Activated T-helper 17 cell treated with anti-CD3 and anti-CD28 coated beads, Interleukin-2, amount 50 U/mL, for 72 hours (primary cell): ENCODE measurements at places on chromosomes 7 and 10.

- no peak for ATAC-seq
These were observed 77.9 kb downstream of the GLI3 start for GRCh38 chr7:42159130-42159529.

DNA sequence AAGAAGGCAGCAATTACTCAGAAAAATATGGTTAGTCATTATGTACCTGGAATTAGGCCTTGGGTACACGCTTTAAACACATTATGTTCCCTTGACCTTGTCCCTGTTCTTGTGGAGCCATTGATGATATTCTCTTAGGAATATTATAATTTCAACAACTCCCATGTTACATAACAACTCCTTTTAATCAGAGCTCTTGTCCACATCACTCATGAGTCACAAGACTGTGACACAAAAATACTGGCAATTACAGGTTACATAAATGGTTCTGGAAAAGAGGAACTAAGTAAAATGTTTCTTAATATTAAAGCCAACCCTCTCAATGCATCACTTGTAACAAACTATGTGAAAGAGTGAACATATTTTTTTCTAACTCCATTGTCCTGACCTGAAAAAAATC lies 143.8 kb upstream of the PCLO start:
- ATAC-seq, result no peak

- peak; percentile 97 for ATAC-seq
These were observed 23.8 kb upstream of the GLCCI1 start for GRCh38 chr7:7944619-7945282.

DNA sequence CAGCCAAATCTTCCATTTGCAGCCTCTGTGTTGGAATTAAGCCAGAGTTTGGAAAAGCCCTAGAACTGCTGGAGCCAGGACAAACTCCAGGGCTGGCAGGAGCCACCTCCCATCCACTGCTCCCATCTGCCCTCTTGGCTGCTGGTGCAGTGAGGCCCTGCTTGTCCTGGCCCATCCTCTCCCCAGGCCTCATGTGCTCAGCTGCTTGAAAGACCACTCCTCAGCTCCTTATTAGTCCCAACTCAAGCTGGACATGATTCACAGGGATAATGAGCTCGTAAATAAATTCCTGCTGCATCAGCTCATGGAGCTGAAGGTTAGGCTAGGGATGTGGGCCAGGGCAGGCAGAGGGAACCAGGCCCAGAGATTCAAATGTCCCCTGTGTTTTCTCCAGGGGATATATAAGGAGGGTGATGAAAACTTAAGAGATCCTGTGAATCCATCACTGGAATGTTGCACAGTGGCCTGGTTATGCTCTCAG lies 282.8 kb downstream of the RPS24 start:
- no peak for ATAC-seq

- peak; percentile 58 for ATAC-seq
These were observed 462.5 kb upstream of the IGFBP3 start for GRCh38 chr7:46383605-46384004.

- no peak for ATAC-seq
These were observed 37.9 kb downstream of the IL2RA start for GRCh38 chr10:6024334-6024682.

DNA sequence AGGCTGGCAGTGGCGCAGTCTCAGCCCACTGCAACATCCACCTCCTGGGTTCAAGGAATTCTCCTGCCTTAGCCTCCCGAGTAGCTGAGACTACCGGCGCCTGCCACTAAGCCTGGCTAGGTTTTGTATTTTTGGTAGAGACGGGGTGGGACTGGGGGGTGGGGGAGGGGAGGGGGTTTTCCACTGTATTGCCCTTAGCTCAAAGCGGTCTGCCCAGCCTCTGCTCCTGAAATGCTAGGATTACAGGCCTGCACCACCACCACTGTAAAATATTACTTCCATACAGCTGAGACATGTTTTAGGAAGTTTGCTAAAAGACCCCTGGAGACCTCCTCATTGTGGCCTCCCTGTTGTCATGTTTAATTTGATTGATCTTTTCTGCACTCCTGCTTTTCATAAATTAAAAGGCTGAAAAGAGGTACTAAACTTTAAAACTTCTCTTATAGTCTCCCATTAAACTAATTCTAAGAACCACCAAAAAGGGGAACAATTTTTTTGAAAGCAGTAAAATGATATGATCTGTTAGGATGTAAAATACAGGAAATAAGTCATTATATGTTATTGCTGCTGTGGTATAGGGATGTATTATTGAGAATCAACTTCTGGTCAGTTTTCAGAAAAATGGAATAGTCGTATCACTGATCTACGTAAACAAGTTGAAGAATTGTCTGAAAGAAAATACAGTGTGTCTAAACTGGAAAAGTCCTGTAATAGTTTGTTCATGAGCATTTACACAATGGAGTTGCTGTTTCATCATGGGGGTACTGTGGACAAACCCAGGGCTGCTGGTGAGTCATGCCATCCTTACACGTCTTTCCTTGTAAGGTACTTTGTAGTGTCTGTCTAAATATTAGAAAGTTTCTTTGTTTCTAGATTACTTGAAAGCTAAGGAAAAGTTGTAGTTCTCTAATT lies 72.9 kb upstream of the TMEM248 start:
- ATAC-seq, result peak; percentile 12

- no peak for ATAC-seq
These were observed 6.1 kb upstream of the CREB5 start for GRCh38 chr7:28406192-28406591.

DNA sequence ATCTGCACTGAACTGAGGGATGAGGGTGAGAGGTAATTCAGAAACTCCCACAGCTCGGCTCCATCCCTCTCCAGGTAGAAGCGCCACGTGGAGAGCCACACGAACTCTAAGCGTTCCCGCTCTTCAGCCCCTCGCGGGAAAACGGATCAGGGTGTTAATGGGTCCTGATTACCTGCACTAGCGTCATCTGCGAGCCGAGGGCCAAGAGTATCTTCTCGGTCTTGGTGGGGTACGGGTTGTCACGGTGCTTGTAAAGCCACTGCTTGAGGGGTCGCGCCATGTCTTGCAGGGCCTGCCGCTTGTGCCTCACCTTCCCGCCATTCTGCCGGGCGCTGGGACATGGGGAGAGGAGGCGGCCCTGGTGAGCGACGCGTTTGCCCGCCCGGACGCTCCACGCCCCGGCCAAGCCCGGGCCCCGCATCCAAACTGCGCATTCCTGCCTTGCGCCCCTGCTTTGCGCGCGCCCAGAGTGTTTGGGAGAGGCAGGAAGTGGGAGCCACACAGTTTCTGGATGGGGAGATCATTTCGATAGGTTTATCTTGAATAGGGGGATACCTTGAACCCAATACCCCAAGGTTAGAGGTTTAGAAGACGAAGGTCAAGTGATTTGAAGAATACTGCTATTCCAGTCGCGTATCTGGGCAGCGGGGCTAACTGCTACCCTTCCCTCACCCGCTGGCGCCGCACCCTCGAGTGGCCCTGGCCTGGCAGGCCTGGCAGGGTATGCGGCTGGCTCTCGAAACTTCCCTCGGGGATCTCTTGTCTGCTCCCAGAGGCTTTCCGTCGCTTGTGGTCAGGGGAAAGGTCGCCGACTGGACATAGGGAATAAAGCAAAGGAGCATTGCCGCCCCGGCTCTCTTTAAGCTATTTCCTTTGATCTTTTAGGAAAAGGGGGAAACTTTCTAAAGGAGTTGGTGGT lies 4.2 kb downstream of the MKX start:
- no peak for ATAC-seq

- no peak for ATAC-seq
These were observed 11.0 kb downstream of the MINDY3 start for GRCh38 chr10:15849316-15849715.

GRCh38 chr7:48389977-48390376 lies 218.7 kb downstream of the ABCA13 start:
- no peak for ATAC-seq

DNA sequence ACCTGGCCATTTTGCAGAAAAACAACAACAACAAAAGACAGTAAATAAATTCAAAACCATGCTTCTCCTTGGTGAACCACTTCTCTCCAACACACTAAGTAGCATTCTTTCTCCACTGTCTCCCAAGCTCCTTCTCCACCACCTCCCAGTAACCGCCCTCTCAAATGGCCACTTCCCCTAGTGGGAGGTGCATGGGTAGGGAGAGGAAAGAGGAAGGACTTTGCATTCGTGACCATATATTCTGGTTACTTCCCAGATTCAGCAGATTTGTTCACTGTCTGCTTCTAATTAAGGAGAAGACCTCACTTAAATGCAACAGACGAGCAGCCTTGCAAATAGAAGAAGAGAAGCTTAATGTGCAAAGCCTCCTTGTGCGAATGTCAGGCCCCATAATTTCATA lies 166.8 kb downstream of the SORCS1 start:
- no peak for ATAC-seq

- ATAC-seq, result no peak
These were observed 54.0 kb downstream of the IFIT5 start for GRCh38 chr10:89468191-89468965.

GRCh38 chr10:79402951-79403350 lies 42.5 kb downstream of the ZCCHC24 start:
- ATAC-seq, result no peak

- peak; percentile 43 for ATAC-seq
These were observed 69.2 kb downstream of the PODXL start for GRCh38 chr7:131487217-131487616.

DNA sequence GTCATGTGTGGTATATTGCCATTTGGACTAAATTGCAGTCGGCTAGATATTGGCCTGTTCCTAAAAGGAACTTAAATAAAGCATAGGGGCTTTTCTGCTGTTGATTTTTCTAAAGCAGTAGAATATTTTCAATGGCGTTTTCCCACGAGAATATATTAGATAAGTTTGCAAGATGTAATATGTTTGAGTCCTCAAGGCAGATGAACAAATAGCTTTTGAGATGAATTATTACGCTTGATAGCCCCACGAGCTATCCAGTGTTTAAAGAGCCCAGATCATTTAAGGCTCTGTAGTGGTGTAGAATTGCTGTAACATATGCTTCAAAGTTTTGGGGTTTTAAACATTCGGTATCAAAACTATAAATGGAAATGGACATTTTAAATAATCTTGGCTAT lies 2.9 kb downstream of the CELF2 start:
- no peak for ATAC-seq

- ATAC-seq, result peak; percentile 28
These were observed 44.1 kb upstream of the ZNRF2 start for GRCh38 chr7:30240106-30240800.

GRCh38 chr10:97726636-97727178 lies 10.2 kb upstream of the ZFYVE27 start:
- ATAC-seq, result peak; percentile 86

DNA sequence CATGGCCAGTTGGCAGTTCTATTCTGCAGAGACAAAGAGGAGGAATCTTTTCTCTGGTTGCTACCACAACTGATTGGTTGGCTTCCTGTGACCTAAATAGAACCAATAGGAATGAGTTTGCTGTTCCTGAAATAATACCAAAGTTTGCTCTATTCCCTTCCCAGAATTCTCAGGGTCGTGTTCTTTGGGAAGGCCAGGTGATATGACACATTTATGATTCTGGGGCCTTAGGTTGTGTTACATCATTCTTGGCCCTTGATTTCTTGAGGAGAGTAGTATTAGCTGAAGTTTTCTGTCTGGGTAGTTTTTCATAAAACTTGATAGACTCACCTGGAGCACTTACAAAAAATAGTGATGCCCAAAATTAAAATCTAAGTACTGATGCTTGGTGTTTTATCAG lies 171.9 kb downstream of the LRRC4 start:
- no peak for ATAC-seq

GRCh38 chr10:31668326-31668725 lies 260.3 kb downstream of the ARHGAP12 start:
- no peak for ATAC-seq
